ENCODE measurements at places on chromosomes 6 and 20.

DNA sequence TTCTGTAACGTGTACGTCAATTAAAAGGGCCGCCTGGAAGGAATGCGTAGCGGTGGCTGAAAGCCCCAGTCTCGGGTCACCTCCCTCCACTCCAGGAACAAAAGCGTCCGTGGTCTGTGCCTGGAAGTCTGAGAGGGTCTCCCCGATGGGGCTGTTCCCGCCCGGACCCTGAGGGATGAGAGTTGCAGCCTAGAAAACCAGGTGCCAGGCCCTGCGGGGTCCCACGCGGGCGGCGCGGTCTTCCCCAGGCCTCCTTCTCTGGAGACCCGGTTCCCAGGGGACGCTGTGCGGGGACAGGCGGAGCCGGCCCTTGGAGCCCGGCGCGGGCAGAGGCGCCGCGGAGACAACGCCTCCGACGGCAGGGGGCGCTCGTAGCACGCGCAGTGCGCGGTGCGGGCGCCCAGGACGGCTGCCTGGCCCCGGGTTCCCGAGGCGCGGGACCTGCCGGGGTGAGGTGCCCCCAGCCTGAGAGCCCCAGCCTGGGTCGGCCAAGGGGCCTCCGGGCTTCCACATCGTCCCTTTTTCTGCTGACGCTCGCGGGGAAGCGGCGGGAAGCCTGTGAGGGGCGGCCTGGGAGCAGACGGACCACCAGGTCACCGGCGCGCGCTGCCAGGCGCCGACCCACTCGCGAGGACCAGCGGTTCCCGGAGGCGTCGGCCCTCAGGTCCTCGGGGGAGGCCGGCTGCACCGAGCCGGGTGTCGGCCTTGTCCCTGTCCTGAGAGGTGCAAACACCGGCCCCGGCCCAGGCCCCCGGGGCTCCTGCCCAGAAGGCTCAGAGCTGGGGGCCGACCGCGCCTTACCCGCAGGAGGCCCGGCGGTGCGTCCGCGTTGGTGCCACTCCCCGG is 5.3 kb upstream of the FOXC1 start:
- DNase-seq: no peak

GRCh38 chr20:8795404-8795803 is 273.5 kb upstream of the PLCB4 start:
- no peak for DNase-seq

DNA sequence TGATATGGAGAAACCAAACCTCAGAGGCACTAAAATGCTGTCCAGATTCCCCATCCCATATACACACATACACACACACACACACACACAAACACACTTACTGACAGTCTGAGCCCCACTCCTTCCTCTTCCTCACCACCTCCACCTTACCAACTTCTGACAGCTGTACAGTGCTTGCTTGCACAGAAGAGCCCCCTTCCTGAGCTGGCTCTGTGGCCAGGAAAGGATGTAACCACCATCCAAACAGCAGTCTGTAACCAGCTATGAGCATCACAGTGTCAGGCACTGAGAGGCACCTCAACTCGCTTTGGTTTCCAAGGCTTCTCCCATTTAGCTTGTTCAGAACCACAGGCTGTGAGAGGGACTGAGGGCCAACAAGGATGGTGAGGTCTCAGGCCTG is 5.9 kb upstream of the C6orf136 start:
- no peak for DNase-seq

GRCh38 chr20:47453167-47453782 is 48.4 kb upstream of the NCOA3 start:
- peak; percentile 79 for DNase-seq

DNA sequence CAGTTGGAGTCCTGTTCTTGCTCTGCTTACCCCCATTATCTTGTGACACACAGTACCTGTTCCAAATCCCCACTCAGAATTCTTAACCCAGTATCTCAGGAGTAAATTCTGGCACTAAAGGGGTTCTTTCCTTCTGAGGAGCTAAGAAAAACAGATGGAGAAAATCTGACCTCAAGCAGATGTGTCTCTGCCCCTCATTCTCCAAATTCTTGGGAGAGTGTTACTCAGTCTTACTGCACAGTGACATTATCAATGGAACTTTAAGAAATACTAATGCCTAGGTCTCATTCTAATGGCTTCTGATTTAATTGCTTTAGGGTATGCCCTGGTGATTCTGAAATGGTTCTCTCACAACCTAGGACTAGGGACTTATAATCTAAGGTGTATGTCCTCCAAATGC is 40.6 kb upstream of the PTPRK start:
- no peak for DNase-seq

- no peak for DNase-seq
Measured at GRCh38 chr6:157184202-157185015, 138.9 kb downstream of the TMEM242 start.

DNA sequence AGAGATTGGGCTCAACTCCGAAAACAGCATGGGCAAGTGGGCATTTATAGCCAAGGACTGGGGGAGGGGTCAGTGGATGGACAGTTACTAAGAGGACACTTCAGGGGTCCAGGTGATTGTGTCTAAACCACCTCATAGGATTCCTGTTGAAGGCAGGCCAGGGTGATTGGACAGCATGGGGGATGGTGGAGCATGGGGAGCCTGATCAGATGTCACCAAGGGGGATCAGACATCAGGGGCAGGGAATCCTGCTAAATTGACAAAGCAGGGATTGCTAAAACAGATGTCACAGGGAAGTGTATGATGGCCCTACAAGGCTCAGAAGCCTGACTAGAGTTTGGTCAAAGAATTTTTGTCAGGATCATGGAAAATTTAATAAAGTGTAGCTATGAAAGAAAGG is 2.4 kb upstream of the PYGB start:
- no peak for DNase-seq

GRCh38 chr20:9531581-9531980 is 17.2 kb downstream of the LAMP5 start:
- no peak for DNase-seq

DNA sequence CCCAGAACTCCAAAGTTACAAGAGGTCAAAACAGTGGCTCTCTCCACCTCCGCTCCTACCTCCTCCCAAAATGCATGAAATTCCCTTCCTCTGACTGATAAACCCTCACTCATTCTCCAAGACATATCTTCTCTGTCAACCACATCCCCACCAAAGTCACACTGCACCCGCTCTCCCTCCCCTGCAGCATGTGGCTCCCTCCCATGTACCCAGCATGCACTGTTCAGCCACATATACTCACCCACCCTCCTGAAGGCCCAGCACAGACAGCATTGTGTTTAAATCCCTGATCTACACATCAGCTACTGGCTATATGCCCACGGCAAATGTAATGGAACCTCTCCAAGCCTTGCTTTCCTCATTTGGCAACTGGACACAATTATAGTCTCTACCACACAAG is 5.5 kb upstream of the POU5F1 start:
- DNase-seq: no peak

- DNase-seq: no peak
Measured at GRCh38 chr6:139308286-139308916, 16.6 kb upstream of the TXLNB start.

- DNase-seq: no peak
Measured at GRCh38 chr6:162637317-162637716, 90.2 kb downstream of the PRKN start.

DNA sequence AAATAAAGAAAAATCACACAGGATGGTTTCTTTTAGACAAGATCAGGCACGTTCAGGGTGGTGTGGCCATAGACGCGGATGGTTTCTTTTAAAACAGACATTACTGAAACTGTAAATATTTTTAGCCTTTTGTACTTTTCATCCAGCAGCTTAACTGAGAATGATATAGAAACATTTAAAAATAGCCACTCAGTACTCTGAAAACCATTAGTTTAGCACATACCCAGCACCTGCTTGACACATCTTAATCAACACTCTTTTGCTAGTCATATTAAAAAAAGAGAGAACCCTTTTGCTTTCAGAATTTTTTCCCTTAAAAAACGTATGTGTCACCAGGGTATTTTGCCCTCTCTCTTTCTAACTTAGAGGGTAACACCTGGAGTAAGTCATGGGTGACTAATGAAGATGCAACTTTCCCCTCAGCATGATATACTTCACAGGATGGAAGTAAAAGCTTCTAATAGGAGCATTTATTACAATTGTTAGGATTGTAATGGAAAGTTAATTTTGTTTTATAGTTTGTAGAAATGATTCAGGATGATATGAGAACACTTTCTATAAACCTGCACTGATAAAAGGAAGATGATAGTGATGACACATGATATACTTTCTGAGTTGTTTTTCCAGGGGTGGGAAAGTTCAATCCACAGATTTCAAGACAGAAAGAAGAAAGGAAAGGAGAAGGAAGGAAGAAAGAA is 45.2 kb downstream of the BACH2 start:
- DNase-seq: peak; percentile 10

- DNase-seq: no peak
Measured at GRCh38 chr6:96153775-96154174, 138.0 kb downstream of the FUT9 start.

GRCh38 chr20:50521221-50522052 is 11.3 kb downstream of the PTPN1 start:
- no peak for DNase-seq

DNA sequence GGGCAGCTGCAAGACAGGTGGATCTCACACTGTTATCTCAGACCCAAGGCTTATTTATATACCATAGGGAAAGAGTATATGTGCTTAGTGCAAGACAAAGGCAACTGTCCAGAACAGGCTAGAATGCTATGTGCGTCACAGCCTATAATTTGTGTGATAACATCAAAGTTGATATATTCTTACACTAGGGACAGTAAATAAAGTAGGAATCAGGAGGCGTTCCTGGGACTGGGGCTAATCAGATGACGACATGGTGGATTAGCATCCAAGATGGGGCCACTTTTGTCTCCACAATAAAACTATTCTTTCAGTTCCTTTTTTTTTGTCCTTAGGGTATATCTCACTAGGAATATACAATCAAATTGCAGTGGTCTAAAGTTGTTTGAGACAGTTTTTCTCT is 54.9 kb upstream of the IER3 start:
- DNase-seq: no peak

DNA sequence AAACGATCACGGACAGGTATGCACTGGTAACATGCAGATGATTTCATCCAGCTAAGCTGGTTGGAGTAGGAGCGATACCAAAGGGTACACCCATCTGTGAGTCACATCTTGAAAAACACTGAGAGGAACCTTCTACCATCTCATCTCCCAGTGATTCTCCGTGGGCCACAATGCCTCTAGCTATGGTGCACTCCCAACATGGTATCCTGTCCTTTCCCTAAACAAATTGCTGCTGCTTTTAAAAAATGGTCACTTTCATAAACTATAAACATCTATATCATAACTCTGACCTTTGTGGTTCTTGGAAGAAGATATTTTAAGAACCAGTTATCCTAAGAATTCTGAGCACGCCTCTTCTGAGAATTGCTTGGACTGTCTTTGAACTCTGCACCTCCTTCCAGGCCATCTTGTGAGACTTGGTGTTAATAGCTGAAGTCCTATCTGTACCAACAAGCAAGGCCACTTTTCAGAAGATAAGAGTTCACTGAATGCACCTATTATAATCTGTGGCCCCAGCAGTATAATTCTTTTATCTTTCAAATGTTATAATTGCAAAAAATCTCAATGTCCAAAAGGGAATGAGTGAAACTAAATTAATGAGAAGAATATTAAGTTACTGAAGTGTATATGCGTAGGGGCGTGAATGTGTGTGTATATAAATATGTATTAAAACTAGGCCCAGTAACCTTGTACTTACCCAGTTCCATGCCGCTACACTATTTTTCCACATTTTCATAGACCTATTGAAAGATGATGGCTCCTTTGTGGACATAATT is 70.5 kb upstream of the TPD52L1 start:
- no peak for DNase-seq

GRCh38 chr6:5173810-5174209 is 86.9 kb downstream of the LYRM4 start:
- no peak for DNase-seq

DNA sequence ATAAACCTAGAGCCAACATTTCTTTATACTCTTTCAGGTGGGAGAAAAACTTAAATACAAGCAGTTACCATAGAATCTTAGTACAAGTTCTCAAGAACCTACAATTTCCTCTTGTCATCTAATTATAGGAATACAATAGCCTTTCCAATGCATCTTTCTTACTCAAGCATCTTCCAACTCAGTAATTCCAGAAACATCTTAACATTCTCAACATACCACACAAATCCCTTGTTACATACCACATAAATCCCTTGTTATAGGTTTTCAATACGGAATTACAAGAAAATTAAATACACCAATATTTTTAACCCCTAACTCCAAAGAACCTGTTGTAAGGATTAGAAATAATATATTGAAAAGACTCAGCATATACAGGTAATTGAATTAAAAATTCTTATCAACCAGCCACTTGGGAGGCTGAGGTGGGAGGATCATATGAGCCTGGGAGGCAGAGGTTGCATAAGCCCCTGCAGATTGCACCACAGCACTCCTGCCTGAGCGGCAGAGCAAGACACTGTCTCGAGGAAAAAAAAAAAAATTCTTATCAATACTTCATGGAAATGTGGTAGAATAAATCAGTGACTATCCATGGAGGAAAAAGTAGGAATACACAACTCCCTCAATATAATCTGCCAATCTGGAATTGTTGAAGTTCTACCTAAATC is 127.5 kb upstream of the CCDC28A start:
- no peak for DNase-seq

DNA sequence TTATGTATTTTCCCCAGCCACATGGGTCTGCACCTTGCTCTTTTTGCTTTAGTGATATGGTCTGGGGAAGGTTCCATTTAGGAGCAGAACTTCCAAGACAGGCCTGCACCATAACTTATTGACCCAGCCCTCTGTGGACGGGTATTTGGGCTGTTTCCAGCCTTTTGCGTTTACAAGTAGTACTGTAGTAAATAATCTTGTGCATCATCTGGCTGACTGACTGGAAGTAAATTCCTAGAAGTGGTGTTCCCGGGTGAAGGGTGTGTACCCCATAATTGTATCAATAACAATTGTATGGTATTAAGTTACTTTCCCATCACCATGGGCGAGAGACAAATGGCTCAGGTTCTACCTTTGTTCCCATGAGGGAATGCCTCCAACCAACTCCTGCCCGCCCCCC is 31.6 kb downstream of the SPDEF start:
- no peak for DNase-seq

DNA sequence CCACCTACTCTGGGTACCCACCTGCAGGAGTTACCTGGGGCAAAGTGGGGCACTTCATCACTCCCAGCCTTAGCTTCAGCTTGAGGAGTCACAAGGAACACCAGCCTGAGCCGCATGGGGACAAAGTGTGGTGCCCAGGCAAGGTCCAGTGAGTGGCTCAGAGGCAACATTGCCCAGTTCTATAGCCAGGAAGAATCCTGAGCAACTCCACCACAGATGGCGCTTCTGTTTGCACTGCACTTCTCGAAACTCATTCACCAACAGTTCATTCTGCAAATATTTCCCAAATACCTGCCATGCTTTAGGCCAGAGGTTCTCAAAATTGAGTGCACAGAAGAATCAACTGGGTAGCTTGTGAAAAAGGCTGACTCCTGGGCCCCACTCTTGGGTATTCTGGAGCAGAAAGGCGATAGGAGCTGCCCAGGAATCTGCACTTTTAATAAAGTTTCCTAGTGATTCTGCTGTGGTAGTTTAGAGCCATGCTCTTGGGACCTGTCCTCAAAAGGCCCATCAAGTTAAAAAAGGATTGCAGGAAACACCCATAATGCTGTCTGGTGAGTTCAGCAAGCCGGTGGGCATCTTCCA is 83.1 kb downstream of the VEGFA start:
- no peak for DNase-seq

Data from epithelial cell of prostate (primary cell).